ENCODE measurements at places on chromosomes 13 and 19.

GRCh38 chr13:24272452-24273161 is 36.8 kb upstream of the C1QTNF9 start:
- DNase-seq, result no peak

DNA sequence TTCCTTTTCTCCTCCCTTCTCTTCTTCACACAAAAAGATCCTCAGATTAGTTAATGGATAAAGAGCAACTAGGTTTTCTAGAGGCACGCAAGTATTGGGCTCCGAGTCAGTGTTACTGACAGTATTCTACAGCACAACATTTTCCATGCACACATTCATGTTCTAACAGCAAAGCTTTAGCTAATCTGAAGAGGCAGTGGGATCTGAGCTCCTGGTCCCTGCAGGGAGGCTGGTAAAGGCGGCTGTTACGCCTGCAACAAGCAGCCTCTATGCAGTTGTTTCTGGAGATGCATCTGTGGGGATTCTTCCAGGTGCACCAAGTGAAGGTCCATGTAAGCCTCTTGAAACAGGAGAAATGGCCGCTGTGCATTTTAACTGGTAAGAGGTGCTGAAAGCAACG is 143.8 kb downstream of the EFNB2 start:
- DNase-seq, result no peak

GRCh38 chr13:83733293-83733692 is 149.0 kb downstream of the SLITRK1 start:
- DNase-seq, result no peak

- no peak for DNase-seq
These were observed 17.5 kb downstream of the DYRK1B start for GRCh38 chr19:39816287-39817048.

- no peak for DNase-seq
These were observed 29.6 kb downstream of the URI1 start for GRCh38 chr19:29971648-29972047.

DNA sequence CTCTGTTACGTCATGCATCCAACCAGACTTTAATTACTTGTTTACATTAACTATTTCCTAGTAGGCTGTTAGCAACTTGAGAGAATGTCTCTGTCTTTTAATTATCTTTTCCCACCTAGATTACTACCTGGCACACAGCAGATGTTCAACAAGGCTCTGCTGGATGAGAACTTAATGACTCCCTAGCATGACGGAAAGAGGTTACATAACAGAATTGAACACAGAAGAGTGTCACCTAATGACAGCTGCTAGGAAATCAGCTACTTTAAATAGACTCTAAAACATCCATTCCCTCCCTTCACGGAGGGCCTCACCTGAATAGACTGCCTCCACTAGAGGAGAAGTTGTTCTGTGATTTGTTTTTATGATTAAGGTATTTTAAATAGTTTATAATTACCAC is 110.8 kb downstream of the TEX29 start:
- no peak for DNase-seq

DNA sequence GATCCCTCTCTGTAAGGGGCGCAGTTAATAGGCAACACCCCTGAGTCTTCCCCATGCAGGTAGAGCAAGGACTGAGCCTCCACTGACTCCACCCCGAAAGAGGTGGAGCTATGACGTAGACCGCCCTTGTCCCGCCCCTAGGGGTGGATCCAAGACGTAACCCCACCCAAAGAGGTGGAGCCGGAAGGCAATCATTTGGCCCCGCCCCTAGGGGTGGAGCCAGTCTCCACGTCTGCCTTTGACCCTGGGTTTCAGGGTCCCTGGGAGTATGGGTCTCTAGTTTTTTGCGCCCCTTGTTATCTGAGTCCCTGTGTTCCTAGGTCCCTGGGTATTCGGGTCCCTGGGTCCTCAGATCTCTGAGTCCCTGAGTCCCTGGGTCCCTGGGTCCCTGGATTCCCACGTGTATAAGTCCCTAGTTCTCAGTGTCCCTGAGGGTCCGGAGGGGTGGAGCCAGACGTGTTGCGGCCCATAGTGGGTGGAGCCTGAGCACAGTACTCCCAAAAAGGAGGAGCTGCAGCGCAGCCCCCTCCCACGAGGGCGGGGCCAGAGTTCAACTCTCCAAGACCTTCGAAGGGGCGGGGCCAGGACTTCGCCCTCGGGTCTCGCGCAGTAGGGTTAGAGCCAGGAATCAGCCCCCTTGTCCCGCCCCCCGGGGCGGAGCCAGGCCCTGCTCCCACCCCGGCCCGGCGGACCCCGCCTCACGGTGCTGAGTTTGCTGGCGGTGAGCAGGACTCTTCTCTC is 5.3 kb downstream of the DENND1C start:
- DNase-seq, result peak; percentile 65

- no peak for DNase-seq
These were observed 5.3 kb upstream of the GPR183 start for GRCh38 chr13:99312493-99312883.

DNA sequence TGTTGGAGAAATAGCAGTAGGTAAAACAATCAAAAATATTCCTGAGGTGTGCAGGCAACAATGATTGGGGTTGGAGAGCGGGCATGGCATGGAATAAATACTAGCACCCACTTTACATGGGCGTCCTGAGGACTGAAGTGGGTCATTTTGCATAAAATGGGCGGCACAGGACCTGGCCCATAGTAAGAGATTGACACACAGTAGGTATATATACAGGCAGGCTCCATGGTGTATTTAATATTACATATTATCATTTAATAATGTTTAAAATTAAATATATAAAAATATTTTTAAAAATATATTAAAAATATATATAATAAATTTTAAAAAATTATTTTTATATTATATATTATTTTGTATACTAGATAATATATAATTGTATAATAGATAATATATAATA is 48.3 kb downstream of the CRYL1 start:
- no peak for DNase-seq

- no peak for DNase-seq
These were observed 101.2 kb downstream of the TNFRSF19 start for GRCh38 chr13:23671377-23671776.

GRCh38 chr19:57829316-57829715 is 783 bp upstream of the ZNF587B start:
- no peak for DNase-seq

DNA sequence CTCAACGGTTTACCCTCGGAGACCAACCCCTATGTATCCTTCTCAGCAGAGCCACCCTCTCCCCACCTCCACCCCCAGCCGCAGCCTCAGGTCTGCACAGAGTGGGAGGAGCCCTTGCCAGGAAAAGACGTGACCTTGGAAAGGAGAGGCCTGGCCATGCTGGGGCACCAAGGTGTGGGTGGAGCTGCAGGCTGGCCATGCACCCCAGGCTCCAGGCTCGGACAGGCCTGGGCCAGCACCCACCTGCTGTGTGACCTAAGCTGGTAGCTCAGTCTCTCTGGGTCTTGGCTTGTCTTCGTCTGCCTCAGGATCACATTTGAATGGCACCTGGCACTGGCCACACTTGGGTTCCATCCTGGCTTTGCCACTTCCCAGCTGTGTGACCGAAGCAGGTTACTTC is 29.5 kb downstream of the CCDC8 start:
- no peak for DNase-seq

DNA sequence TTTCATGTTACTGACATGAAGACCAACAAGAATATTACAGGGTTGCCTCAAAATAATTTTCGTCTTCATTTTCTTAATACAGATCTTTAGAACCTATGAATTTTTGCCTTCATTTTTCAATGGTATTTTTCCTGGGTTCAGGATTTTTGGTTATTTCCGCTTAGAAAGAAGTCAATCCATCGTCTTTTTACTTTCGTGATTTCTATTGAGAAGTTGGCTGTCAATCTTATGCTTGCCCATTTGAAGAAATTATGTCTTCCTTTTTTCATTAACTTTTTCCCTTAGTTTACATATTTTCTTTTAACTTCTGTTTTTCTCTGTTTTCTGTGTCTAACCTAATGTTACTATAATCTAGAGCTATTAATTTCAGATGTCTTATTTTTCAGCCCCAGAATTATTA is 868.9 kb upstream of the SLC10A2 start:
- no peak for DNase-seq

- no peak for DNase-seq
These were observed 1.6 kb upstream of the EPN1 start for GRCh38 chr19:55673465-55673864.

DNA sequence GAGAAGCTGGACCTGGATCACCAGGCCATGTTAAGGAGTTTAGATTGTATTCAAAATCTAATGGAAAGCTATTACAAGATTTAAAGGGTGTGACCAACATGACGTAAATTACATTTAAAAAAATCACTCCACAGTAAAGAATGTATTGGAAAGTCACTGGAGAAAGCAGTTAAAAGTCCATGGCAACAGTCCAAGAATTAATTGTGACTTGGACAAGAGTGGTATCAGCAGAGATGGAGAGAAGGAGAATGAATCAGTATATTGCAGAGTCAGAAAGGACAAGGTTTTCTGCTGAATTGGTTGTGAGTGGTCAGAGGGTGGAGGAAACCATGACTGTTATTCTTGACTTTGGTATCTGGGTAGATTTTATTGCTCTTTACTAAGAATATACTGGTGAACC is 535.1 kb upstream of the SLITRK1 start:
- no peak for DNase-seq

GRCh38 chr19:38190061-38190460 is 34.0 kb downstream of the DPF1 start:
- peak; percentile 14 for DNase-seq

- DNase-seq, result peak; percentile 48
These were observed 19.8 kb upstream of the CEACAM4 start for GRCh38 chr19:41646589-41647204.

- DNase-seq, result peak; percentile 9
These were observed 722 bp downstream of the DCAF15 start for GRCh38 chr19:13952931-13953531.

DNA sequence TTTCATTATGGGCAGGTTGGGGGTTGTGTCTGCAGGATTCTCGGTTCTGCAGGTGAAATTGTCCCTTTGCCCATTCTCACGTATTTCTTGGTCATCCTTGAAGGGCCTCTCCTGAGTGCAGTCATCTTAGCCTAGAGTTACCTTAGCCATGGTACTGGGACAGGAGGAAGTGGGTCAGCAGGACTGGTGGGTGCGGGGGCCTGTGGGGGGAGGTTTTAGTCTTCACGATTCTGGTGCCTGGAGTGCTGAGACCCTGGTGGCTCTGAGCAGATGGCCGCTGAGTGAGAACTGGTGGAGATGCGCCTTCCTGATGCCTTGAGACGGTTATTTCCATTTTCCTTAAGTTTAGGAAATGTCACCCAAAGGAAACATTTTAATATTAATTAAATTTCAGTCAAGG is 11.8 kb downstream of the COL4A2 start:
- DNase-seq, result no peak

DNA sequence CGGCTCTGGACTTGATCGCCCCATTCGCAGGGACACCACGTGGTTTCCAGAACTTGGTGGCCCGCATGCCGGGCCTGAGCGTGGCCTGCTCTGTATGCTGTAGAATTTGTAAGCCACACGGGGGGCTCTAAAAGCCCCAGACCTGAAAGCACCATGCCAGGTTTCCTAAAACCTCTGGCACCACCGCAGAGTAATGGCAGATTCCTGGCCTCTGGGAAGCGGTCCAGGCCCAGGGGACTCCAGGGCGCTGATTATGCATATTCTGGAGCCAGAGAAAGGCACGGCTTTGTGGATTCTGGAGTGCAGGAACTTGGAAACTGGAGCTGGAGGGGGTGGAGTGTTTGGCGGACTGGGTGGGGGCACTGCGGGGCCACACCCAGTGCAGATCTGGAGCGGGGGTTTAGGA is 3.7 kb downstream of the FTL start:
- no peak for DNase-seq

DNA sequence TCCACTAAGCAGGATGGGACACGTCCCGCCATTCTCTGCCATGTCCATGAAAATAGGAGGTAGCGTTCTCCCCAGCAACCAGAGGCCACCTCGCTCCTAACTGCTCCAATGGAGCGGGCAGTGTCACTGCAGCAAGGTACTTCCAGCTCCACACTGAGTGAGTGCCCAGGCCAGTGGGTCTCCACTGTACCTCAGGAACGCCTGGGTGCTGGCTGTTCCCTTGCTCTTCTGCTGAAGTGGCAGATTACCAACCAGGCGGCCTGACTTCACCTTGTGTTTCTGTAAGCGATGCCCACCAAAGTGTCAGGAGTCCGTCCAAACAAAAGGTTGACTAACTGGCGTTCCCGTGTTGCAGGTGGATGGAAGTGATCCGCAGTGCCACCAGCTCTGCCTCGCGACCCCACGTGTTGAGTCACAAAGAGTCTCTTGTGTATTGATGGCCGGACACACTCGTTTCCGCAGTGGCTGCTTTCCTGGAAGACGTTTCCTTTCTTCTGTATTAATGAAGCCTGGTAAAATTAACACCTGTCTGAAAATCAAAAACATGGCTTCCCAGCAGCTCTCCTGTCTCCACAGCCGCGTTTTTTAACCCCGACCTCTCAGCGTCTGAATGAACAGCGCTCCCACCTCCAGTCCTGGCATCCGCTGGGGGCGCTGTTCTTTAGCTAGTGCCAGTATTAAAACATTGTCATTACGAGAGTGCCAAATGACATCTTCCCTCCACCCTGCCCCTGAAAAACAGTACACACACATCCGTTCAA is 128.8 kb downstream of the STK24 start:
- DNase-seq, result peak; percentile 35

Measured in stimulated activated CD4-positive, alpha-beta T cell treated with anti-CD3 and anti-CD28 coated beads, Interleukin-4, amount 100 ng/mL, for 24 hours (primary cell).